Femur (tissue), 1 donor: ENCODE measurements at places on chromosomes 16 and 17.
A peak's percentile ranks its signal among the peaks of the same experiment; 100 is the strongest.

- no peak for DNase-seq
These were observed 68.7 kb downstream of the TBX4 start for GRCh38 chr17:61520897-61521296.

GRCh38 chr17:10178506-10178991 is 19.9 kb downstream of the GAS7 start:
- no peak for DNase-seq

DNA sequence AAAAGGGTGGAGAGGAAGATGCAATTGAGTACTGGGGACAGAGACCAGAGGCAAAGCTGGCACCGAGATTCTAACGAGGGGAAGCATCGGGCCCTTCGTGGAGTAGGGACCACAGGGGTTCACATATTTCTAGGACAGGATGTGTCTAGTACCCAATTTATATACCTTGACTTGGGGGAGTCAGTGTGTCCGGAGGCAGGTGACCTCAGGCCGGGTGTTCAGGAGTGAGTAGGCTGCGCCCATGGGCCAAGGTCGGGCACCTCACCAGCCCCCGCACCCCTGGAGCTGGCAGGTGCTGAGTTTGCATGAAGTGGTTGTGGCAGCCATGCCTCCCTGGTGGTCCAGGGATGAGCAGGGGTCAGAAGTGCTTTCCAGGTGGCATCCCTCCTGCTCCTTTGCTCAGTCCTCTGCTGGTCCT is 8.6 kb upstream of the NXPH3 start:
- DNase-seq: no peak

DNA sequence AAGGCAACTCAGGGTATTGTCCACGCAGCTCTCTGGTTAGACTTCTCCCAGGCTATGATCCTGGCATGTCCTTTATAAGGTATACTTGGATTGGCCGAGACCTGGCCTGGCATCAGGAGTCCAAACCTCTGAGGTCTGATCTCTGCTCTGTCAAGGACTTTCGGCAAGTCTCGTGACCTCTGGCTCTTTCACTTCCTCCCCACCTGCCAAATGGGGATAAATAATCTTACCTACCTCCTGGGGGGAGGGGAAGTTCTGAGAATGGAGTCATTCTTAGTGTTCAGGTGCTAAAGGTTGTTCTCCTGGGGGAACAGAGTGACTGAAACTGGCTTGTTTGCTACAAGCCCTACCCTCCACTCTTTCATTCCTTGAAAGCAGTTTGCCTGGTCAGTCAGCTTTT is 7.6 kb downstream of the ATXN1L start:
- no peak for DNase-seq

- DNase-seq: peak; percentile 92
These were observed 569 bp upstream of the RABEP2 start for GRCh38 chr16:28925386-28926228.

- DNase-seq: no peak
These were observed 279.0 kb downstream of the SLC39A11 start for GRCh38 chr17:72813481-72813880.

DNA sequence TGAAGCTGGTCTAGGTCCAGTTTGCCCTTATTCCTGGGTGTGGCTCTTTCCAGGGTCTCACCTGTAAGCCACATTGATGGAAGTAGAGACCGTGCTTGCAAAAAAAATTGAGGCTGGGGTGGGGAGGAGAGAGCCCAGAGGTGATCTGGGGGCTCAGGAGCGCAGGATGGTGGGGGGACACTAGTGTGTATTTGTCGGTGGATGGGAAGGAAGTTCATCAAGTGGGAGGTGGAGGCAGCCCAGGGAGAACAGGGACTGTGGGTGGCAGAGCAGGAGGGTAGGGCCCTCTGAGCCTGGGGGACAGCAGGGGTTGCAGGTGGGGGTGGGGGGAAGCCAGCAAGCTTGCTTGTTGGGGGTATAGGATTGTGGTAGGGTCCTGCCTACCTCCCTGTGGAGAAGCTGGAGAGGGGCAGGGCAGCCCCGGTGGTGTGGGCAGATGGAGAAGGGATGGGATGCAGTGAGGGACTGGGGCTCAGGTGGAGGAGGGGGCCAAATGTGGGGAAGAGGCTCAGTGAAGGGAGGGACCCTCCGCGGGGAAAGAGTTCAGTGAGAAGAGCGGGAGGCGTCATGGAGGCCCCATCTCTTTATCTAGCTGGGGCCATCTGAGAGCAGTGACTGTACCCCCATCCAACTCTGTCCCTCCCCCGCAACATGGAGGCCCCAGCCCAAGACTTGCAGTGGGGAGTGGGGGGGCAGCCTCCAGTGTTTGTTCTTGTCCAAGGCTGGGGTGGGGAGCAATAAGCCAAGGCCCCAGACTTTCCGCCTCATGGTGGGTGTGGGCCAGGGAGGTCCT is 17.2 kb upstream of the TMEM92 start:
- no peak for DNase-seq

- no peak for DNase-seq
These were observed 64.6 kb downstream of the GOSR1 start for GRCh38 chr17:30541802-30542201.

GRCh38 chr16:35207059-35207999 is 1747.9 kb downstream of the TP53TG3F start:
- no peak for DNase-seq

DNA sequence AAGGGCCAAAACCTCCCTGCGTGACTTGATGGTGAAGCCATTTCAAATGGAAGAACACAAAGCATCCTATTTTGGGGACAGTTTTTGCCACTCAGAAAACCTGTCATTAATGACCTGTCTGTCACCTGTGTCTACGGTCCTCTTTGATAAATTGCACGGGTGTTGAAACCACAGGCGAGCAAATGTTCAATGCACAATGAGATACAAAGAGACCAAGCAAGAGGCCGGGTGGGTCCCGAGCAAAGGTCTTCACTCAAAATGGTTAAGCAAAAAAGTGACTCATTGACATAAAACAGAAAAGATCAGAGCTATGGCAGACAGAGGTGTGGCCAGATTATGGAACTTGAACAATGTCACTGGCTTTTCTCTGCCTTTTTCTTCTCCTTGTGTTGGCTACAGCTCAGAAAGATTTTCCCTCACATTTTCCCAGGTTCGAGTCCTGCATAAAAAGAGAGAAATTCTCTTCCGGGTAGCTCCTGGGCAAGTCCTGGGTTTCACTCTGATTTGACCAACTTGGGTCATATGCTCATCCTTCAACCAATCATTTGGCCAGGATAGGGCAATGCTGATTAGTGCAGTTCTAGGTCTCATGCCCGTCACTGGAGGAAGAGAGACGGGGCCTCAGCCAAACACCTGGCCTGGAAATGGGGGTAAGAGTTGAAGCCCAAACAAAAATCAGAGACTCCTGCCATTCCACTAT is 92.2 kb downstream of the CMC2 start:
- DNase-seq: no peak

DNA sequence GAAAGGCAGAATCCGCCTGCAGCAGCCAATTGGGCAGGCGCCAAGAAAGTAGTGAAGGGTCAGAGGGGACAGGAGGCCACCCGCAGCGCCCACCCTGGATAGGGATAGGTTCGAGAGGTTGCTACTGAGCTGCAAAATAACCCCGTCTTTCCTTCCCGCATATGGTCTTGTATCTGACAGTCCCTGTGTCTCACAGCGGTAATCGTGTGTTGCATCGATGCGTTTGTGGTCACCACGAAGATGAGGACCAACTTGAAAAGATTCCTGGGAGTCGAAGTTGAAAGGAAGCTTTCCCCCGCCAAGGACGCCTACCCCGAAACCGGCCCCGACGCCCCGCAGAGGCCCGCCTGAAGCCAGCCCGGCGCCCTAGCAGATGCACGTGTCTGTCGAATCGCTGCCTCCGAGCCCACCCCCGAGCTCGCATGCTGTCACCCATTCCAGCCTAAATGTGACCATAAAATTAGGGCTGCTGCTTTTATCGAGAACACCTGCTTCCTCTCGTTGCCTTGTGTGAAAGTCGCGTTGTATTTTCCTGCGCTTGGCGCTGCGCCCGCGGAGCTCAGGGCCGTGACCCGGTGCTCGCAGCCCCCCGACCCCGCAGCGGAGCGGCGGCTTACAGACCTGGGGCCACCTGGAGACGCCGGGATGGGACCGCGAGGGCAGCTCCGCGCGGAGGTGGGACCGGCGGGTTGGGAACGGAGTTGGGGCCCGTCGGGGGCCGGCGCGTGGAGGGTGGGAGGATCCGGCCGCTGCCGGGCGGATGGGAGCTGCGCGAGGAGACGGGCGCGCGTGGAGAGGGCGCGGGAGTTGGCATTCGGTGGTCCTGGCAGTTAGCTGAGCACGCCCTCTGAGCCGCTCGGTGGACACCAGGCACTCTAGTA is at the start of gene CMTM2:
Gene CMTM2, plus strand, starts transcription at position 813 of the 881 bp plus-strand sequence. CDS start 145 bp downstream, outside the sequence.
- DNase-seq: peak; percentile 70

DNA sequence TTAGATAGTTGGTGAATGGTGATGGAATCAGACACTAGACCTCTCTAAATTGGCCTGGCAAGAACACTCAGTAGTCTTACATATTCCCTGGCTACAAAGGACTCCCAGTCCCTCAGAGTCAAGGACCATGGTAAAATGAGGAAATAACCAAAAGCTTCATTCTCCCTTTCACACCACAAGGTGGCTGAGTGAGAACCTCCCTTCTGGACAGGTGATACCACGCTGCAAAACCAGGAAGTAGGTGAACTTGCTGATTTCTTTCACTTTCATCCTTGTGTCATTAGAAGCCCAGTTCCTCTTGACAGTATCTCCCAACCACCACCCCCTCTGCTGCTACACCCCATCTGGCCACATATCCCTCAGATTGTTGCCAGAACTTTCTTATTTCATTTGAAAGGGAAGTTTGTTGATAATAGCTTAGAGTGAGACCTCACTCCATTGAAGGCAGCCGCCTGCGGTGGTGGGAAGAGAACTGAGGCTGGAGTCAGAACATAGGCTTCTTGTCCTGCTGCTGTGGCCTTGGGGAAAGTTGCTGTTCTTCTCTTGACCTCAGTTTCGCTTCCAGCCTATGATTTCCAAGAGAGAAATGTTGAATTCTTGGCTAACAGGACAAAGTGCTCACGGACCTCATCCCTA is 290.6 kb upstream of the CCL2 start:
- DNase-seq: no peak

- DNase-seq: no peak
These were observed 55.4 kb downstream of the JPH3 start for GRCh38 chr16:87657621-87658192.

GRCh38 chr17:19744922-19745757 is 3.0 kb downstream of the ALDH3A1 start:
- DNase-seq: peak; percentile 92

DNA sequence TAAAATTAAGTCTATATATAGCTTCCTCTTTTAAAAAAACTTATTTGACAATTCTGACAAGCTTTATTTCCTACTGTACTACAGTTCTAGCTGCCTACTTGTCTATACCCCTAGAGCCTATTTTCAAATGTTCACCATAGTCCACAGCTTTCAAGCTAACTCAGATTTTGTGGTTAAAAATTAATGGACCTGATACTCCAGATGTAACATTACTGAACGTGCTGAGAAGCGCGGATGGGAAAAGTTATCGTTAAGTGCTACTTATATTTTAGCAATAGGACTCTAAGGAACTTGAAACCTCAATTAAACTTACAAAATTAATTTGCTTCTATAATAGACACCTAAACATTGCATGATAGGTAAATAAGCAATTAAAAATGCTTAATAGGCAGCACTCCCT is 31.2 kb downstream of the GNA13 start:
- DNase-seq: no peak

- DNase-seq: no peak
These were observed 75.8 kb downstream of the HS3ST3B1 start for GRCh38 chr17:14376666-14377065.

- DNase-seq: no peak
These were observed 6.2 kb downstream of the SAMD14 start for GRCh38 chr17:50123649-50124349.

GRCh38 chr16:51153577-51154031 is 2.5 kb upstream of the SALL1 start:
- no peak for DNase-seq

DNA sequence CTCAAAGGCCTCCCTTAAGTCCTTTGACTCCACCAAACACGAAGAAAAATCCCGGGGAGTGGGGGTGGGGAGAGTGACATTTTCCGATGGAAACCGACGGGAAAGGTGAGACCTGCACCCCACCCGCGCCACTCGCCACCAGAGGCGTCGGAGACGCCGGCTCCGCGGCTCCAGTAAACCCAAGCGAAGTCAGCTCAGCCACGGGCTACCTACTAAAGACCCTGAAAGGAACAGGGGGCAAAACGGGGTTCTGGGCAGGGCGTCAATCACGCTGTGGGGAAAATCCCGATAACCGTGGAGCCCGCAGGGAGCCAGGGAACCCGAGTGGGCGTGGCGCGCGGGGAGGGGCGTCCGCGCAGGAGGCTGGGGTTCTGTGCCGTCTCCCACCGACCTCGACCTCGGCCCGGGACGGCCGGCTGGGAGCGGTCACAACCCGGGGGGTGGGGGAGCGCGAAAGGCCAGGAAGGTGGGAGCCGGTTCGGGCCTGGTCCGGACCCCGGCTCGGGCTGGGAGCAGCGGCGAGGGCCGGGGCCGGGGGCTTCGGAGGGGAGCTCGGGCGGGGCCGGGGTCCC is 565 bp downstream of the WDR45B start:
- DNase-seq: peak; percentile 64

DNA sequence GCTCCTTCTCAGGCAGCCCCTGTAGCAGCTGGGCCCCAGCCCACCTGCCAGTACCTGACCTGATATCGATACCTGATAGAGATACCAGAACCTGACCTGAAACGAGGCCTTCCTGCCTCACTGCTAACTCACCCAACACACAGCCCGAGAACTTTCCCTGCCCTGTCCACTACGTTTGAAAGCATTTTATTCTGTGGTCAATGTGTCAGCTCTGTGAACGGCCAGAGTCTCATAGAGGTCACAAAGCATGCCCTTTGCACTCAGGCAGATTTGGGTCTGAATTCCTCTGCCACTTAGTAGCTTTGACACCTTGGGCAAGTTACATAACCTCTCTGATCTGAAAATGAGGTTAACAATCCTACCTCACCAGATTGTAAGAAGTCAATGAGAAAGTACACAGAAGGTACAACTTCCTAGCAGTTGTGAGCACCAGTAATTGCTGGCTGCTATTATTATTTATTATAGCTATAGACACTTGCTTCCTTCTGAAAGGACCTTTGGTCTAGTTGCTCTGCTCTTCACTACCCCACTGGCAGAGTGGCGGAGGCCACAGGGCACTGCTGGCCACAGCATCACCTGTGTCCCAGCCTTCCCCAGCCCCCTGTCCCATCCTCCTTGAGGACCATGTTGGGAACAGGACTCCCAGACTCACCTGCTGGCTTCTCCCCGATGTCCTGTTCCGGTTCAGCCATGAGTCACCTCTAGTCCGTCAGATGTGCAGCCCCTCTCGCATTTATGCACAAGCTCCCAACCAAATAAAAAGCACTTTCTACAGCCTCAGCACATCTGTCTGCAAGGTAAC is 895 bp downstream of the ANKRD40CL start:
- DNase-seq: no peak

DNA sequence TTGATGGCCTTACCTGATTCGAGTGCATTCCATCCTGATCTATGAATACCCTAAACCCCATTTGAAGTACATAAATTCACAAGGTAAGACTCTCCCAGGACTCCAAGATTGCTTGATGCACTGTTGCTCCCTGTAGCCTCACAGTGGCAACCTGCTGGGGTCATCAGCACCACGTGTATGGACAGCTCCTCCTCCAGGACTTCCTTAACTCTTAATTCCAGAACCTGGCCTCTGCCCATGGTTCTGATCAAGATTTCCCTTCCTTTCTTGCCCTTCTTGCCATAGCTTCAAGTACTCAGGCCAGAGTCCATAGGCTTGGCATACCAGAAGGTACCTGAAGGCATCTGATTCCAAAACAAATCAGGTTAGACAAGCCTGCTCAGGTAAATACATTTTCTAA is 34.0 kb upstream of the NLK start:
- peak; percentile 32 for DNase-seq

GRCh38 chr16:674968-675883 is at the start of gene RHBDL1:
Gene RHBDL1, plus strand, starts transcription at chr16:675671. Its CDS starts 120 bp downstream, at chr16:675791.
- DNase-seq: no peak
